Fibroblast of skin of abdomen (primary cell): ENCODE measurements at places on chromosomes 11 and 22.

GRCh38 chr22:46414704-46415103 is 79.2 kb downstream of the TRMU start:
- no peak for DNase-seq

DNA sequence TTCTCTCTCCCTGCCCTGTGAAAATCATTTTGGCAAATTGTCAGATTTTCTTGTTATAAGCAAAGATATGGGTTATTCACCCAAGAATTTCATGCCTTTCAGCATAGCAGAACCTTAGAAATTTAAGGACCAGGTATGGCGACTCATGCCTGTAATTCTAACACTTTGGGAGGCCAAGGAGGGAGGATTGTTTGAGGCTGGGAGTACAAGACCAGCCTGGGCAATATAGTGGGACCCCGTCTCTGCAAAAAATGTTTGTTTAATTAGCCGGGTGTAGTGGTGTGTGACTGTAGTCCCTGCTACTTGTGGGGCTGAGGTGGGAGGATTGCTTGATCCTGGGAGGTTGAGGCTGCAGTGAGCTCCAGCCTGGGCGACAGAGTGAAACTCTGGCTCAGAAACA is 27.6 kb downstream of the APLP2 start:
- no peak for DNase-seq

GRCh38 chr22:17924076-17924475 is 100.3 kb downstream of the MICAL3 start:
- no peak for DNase-seq

GRCh38 chr22:39967996-39968972 is 8.1 kb downstream of the TMA7B start:
- peak; percentile 12 for DNase-seq

- DNase-seq, result no peak
These were observed 10.6 kb downstream of the SNX32 start for GRCh38 chr11:65844231-65844872.

GRCh38 chr22:19853879-19854777 is 546 bp downstream of the GNB1L start:
- no peak for DNase-seq

DNA sequence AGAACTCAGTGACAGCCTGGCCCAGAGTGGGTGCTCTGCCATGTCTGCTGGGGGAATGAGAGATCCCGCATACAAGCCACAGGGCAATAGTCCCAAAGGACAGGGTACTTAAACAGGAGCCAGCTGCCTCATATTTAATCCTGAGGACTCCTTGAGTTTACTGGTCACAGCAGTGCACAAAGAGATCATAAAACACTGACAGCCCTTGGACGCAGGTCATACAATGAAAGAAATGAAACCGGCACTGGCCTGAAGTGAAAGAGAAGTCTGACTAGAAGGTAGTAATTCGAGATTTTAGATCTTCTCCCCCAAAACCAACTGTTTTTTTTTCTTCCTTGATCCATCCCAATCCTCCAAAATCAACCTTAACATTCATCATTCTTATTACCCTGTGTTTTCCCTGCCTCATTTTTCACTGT is 299.8 kb upstream of the SYN3 start:
- no peak for DNase-seq

- DNase-seq, result no peak
These were observed 14.6 kb downstream of the MS4A18 start for GRCh38 chr11:60739114-60739513.

- no peak for DNase-seq
These were observed 141.9 kb downstream of the CTTN start for GRCh38 chr11:70540196-70540595.

- no peak for DNase-seq
These were observed 38.5 kb upstream of the PPARA start for GRCh38 chr22:46111645-46112306.

DNA sequence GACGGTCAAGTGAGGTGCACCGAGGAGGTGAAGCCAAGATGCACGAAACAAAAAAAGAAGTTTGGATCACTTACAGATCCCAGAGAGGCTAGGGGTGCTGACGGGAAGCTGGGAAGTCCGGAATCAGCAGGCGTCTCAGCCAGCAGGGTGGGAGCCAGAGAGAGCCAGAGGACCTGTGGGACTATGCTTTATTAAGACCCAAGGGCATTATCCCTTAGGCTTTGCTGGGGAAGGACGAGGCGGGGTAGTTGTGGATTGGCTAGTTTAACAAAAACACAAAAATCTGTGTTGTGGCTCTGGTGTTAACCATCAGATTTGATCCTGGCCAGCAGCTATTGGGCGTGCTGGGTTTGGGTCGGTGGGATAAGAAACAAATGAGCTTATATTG is 427.1 kb downstream of the DYNC2H1 start:
- DNase-seq, result no peak

- no peak for DNase-seq
These were observed 52.2 kb downstream of the NUP98 start for GRCh38 chr11:3745161-3745560.

GRCh38 chr22:23215294-23216241 is 35.3 kb downstream of the BCR start:
- peak; percentile 47 for DNase-seq

DNA sequence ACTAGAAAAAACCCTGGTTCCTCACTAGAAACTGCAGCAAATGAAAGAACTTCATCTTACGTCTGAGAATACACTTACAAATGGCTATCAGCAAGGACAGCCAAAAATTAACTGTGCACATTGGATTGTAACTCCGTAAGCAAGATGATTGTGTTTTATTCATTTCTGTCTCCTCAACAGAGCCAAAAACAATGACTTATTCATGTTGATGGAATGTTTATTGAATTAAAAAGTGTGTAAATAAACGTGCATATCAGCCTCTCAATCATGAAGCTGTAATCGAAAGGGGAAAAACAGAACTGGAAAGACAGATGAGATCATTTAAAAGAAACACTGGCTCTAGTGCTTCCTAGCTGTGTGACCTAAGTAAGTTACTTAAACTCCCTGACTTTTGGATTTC is 307.5 kb upstream of the ZC3H12C start:
- DNase-seq, result peak; percentile 3

DNA sequence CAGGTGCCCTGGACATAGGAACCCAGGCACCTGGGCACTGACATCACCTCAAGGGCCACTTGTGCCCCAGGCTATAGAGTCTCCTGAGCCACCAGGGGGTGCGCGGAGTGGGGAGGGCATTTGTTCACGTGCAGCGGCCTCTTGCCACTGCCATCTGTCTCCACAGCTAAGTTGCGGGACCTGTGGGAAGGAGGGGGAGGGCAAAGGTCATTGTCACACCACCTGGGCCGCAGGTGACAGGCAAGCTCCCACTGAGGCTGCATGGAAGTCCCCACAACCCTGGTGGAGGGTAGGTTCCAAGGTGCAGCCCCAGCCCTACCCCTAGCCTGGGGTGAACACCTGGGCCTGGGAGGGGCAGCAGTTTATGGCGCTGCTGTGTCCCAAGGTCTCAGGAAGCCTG is 79.5 kb downstream of the PIWIL3 start:
- DNase-seq, result no peak

GRCh38 chr11:83521647-83522596 is 235.8 kb upstream of the CCDC90B start:
- peak; percentile 26 for DNase-seq

DNA sequence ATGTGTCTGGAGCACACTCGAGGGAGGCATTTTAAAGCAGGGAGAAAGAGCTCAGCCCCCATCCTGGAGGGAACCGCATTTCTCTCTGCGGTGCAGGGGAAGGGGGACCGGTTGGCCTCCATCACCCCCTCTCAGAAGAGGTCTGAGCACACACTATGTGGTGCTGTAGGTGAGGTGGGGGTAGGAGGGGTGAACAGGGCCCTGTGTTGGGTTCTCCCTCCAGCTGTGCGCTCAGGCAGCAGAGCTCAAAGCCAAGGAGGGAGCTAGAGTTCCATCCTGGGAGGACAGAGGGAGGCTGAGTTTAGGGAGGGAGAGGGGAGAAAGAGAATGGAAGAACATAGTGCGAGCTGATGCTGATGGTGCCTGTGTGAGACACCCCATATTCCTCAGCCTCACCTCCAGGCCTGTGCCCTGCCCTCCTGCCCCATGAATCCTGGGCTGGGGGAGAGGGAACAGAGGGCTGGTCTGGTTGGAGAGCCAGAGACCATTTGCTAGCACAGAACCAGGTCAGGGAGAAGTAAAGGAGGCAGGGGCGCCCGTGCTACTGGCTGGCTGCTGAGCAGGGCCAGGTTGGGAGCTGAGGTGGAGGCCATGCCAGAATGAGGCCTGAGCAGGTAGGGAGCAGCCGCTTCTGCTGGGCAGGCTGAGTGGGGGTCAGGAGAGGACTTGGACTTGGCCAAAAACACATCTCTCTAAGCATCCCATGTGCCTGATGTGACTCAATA is 43.7 kb downstream of the ALX4 start:
- DNase-seq, result no peak

DNA sequence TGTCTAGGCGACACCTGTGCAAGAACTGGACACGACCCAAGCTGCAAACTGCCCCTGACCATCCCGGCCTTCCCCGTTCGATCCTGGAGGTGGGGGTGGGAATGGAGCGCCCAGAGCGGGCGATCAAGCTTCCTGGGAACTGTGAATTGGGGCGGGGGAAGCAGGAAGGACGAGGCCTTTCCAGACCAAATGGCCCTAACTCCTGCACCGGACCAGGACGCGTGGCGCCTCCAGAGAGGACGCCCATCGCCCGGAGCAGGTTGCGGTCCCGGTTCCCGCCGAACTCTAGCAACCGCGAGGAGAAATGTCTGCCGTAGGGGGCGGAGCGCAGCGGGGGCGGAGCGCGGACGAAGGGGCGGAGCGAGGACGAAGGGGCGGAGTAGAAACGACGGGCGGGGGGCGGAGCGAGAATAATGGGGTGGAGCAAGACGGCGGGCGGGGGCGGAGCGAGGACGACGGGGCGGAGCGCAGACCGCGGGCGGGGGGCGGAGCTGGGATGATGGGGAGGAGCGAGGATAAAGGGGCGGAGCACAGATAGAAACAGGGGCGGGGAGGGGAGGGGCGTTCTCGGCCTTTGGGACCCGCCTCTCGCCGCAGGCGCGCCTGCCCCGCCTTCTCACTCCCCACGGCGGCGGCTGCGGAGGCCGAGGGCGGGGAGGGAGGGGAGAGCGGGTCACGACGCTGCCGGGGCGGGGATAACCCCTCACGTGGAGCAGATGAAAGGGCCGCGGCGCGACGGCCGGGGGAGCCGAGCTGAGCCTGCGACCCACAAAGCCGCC is at the start of gene ZNRF3:
Gene ZNRF3 (plus strand): TSS at position 695 of the 779 bp plus-strand sequence. CDS start 195 bp downstream, outside the sequence.
- peak; percentile 94 for DNase-seq

GRCh38 chr22:48276994-48277867 is 1514.8 kb downstream of the TBC1D22A start:
- no peak for DNase-seq

DNA sequence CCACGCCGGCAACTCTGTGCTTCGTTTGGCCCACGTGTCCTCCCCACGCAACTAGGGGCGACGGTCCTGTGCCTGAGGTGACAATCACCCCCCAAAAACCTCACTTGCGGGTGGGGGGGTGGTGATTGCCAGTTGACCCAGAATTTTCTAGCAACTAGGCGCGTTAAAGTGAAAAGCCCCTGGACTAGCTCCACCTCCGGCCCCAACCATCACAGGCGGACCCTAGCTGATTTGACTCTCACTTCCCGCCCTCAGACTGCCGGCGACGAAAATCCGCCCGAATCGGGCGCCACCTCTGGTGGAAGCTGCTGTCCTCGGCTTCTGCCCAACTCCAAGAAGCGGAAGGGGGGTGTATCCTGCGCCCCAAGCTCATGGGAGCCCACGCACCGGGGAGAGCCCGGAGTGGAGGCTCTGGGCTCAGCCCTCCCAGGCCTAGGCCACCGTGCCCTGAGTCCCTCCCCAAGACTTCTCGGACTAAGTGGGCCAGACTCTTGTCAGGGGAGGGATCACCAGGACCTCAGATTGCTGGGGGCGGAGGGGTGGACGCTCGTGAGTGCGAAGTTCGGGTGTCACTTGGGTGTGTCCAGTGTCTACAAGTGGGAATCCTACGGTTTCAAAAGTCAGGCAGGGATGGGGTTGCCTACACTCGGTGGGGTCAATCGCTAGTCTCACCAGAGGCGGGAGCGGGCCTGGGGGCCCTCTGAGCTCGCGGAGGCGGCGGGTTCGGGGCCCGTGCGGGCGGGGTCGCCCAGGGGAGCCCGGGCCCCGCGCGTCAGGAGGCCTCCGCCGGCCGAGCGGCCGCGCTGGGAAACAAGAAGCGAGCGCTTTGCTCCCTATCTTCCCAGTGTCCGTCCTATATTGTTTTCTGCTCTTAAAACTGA is 12.3 kb downstream of the PAX6 start:
- no peak for DNase-seq

- peak; percentile 62 for DNase-seq
These were observed 11.4 kb upstream of the PITPNB start for GRCh38 chr22:27930331-27931060.

- peak; percentile 64 for DNase-seq
These were observed 25.5 kb upstream of the GRK2 start for GRCh38 chr11:67240576-67241389.

DNA sequence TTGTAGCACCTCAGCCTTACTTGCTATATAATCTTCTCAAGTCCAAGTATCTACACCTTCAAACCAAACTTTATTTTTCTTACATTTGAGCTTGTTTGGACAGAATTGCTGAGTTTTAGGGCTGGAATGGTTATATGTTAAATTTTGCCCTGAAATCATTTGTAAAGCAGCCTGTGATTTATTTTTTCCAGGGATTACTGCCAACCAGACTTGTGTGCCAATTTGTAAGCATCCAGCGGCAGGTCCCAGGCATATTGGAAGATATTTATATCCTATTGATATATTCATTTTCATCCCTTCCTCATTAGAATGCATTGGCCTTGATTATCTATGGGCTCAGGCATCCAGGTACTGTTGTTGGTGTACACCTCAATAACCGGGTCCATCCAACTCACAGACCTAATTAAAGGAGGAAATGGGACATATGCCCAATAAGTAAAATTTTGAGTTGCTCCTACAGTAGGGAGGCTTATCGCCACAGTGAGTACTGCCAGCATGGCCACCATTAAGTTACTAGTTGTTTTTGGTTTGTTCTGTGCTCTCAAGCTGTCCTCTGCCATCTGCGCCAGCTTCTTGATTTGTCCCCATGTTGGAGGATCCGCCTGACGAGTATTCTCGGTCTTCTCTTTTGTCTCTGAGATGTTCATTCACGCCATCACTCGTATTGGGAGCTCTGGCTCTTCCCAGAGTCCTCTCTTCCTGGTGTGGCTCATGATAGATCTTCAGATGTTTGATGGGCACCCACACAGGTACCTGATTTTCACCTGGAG is 9.8 kb upstream of the DNAJB13 start:
- no peak for DNase-seq

GRCh38 chr11:49208006-49208721 is at the start of gene FOLH1:
TSS of gene FOLH1 (minus strand) at chr11:49208602. CDS start at chr11:49208409, 193 bp downstream.
- peak; percentile 17 for DNase-seq

- no peak for DNase-seq
These were observed 2.1 kb downstream of the EHD1 start for GRCh38 chr11:64876229-64876750.

- no peak for DNase-seq
These were observed 34.9 kb upstream of the ACER3 start for GRCh38 chr11:76825726-76826396.

GRCh38 chr11:92346220-92346619 is 121.6 kb downstream of the FAT3 start:
- no peak for DNase-seq

GRCh38 chr11:11308249-11308648 is 44.8 kb downstream of the CSNK2A3 start:
- no peak for DNase-seq
